ENCODE measurements at places on chromosomes 7 and 10.

- DNase-seq, result no peak
Measured at GRCh38 chr10:94983555-94983954, 45.1 kb downstream of the CYP2C9 start.

DNA sequence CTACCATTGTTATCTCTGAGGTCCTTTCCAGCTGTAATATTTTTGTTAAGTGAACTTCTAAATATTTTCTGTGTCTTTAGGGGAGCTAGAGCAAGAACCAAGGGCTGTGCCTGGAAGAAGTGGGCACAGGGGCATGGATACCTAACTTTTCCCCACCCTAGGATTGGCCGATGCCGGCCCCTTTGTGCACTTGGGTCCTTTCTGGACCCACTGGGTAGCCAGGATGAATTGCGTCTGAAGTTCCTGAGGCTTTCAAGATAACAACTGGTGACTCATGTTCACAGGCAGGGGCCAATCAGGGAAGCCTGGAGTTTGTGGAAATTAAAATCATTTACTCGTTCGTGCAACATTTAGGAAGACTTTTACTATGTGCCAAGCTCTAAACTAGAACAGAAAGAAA, 758 bp downstream of the DPCD start:
- DNase-seq, result no peak

- DNase-seq, result no peak
Measured at GRCh38 chr7:118855290-118855689, 630.8 kb downstream of the ANKRD7 start.

GRCh38 chr10:126849646-126850045, 55.6 kb upstream of the DOCK1 start:
- DNase-seq, result no peak

- no peak for DNase-seq
Measured at GRCh38 chr10:81314471-81314870, 560.5 kb upstream of the NRG3 start.

DNA sequence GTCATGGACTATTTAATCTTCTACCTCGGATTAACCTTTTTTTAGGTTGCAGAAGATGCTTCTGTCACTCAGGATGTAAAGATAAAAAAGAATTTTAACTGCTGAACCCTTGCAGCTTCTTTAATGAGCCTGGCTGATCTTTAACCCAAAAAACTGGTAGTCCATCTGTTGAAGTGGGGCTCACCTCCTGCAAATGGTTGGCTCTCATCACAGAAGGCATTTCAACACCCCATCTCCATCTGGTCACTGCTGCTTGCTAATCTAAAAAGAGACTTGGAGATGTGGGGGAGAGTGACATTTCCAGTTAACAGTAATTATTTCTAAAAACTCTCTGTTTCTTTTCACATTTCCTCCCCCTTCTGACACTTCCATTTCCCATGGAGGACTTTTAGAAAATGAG, 208.6 kb downstream of the LHFPL3 start:
- DNase-seq, result no peak
